ENCODE measurements at places on chromosomes 4 and X.
A peak's percentile ranks its signal among the peaks of the same experiment; 100 is the strongest.

DNA sequence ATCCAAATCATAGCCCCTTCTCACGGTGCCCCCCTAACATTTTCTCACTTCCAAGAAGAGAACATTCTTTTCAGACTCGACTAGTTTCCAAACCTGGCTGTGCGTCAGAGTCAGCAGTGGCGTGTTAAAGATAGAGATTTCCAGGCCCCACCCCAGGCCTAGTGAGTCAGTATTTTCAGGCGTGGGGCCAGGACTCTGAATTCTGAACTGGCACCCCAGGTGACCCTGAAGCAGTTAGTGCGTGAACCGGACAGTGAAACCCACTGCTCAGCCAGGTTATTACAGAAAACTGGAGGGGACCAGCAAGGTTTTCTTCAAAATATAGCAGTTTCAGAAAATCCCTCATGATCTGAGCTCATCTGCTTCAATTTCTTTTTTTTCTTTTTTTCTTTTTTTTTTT, 35.0 kb upstream of the BCOR start:
- no peak for DNase-seq

DNA sequence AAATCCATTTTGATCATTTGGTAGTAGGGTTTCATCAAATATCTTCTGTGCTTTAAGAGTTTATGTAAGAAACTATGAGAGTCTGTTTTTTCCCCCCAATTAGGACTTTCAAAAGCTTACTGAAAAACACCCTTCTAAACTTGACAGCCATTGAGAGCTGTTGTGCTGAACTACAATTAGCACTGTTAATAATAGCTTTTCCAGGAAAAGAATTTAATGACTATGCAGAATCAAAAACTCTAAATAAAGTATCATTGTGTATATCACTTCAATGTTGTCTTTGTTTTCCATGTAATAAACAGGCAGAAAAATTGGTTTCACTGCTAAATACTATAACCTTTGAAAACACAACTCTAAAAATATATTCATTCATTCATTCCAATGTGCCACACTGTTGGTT, 121.4 kb upstream of the PDE5A start:
- DNase-seq: no peak

DNA sequence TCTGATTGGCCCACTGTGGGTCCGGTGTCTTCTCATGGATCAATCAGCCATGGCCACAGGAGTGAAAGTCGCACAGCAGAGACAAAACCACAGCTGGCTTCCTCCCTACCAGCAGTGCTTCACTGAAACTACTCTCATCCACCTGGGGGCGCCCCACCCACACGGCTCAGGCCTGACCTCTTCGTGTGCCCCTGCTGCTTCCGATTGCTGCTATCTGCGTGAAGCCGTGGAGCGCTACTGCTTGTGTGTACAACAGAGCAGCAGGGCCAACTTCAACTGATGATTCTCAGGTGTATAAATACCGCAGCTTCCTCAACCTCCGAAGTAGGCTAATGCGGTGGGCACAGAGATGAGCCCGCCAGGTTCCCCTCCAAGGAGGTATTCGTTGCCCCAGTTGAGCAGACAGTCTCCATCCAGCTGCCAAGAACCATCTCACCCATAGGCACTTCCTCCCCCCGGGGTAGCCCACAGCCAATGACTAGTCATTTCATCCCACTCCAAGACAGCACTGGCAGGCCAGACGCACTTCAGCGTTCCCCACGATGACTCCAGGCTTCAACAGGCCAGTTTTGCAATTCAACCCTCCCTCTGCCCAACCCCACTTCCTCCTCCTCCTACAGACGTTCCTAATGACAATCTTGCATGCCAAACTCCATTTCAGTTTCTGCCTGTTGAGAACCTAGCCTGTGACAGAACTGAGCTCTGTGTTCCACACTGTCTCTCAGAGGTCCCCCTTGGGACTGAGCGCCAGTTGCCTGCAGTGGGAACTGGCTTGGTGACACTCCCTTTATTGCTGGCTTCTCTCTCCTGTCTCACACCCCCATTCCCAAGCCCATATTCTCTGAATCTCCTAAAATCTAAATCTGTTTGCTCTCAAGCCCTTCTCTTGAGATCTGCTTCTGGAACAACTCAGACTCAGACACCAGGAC, 41.3 kb upstream of the ATP6AP2 start:
- peak; percentile 34 for DNase-seq

- DNase-seq: no peak
Measured at GRCh38 chr4:85673540-85673939, 198.6 kb downstream of the ARHGAP24 start.

DNA sequence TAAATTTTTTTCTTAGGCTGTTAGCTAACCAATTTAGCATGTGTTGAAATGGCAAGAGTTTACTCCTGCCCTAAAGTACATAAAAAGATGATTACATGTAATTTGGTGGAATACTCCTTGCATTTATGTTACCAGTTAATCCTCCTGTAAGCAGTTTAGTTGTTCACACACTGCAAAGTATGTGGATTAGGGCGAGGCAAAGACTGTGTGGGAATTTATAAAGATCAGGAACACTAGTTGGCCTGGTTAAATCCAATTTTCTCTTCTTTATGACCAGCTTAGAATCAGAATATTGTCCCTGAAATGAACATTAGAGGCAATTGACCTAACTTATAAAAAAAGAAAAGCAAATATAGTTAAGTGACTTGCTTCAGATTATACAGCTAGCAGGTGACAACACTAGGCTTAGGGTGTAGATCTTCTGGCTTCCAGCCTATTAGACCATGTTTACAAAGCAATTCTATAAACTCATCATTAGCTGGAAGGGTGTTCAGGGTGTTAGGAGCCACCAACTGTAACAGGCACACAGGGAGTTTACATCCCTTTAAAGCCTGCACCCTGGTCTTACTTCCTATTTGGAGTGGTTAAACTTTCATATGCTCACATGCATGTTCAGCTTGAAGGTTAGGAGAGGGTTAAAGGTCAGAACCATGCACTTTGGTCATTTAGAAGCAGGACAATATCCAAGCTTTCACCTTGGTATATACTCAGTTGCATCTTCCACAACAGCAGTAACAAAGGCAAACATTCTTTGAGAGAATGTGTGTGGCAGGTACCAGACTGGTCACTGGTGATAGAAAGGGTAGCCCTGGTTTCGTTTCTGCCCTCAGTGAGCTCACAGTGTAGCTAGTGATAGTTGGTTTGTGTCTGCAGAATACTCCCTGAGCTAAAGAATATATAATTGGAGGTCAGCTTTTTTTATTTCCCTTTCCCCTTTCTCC, 72.6 kb downstream of the GC start:
- no peak for DNase-seq

DNA sequence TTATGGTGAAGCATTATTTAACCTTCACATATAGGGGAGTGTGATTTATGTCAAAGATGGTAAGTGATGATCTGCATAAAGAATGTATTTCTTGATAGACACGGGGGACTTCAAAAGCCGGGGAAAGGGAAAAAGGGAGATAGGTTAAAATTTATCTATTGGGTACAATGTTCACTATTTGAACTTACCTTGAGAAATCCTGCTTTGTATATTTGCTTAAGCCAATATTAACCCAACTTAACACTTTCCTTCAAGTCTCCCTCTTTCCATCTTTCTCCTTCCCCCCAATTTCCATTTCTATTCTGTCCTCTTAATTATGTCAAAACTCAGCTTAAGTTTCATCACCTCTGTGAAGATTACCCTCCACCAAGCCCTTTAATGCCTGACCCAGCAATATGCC, 149.0 kb upstream of the ANK2 start:
- no peak for DNase-seq

GRCh38 chrX:97294041-97294440, 410.3 kb downstream of the RPA4 start:
- no peak for DNase-seq

GRCh38 chrX:97564496-97564895, 680.8 kb downstream of the RPA4 start:
- no peak for DNase-seq

DNA sequence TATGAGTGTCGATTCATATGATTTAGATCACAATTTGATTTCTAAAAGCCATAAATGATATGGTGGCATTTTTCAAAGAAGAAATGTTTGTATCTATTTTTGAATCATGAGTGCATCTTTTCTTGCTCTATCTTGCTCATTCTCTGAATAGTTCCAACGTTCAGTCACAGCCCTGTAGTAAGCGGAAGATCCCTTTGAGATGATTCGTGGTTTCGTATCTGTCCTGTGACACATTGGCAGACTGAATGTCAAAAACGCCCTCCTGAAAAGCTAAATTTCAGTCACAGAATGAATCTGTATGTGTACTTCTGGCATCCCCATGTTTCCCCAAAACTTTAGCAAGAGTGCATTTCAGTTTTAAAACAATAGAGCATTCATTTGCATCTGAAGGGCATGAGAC, 1066.9 kb upstream of the TENM3 start:
- DNase-seq: no peak

GRCh38 chr4:125314676-125315575, at the start of gene FAT4:
FAT4 (plus strand) TSS chr4:125314955; CDS start chr4:125316412, 1,457 bp downstream.
- DNase-seq: peak; percentile 31

- DNase-seq: no peak
Measured at GRCh38 chr4:147326591-147326990, 154.3 kb upstream of the EDNRA start.

DNA sequence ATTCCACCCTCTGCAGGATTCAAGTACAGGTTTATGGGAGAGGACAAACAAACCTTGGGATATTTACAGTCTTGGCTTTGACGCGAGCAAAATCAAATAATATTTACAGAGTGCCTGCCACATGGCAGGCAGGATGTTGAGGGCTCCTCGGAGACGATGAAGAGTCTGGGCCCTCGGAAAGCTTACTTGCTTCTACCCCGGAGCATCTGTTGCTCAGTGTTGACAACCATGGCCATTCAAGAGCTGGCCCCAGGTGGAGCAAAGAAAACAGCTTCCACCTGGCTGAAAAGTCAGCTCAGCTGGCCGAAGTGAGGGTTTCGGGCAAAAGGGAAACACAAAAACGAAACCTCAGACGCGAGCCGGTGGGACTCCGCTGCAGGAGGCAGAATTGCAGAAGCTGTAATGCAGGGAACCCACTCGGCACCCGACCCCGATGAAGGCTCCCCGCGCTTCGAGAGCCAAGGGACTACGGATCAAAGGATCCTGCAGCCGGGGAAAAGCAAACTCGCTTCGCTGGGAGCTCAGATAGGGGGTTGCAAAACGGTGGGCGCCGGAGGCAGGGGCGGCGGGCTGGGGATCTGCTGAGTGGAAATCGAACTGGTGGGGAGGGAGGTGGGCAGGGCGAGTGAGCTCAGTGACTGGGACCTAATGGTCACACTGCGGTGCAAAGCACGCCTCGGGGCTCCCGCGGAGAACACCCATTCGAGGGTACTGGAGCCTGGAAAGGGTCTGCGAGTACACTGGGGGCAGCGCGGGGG, 805 bp downstream of the ATP8A1 start:
- DNase-seq: peak; percentile 17

- no peak for DNase-seq
Measured at GRCh38 chr4:108172231-108172752, 3.6 kb upstream of the LEF1 start.

- DNase-seq: no peak
Measured at GRCh38 chrX:17801431-17801830, 59.7 kb downstream of the RAI2 start.

DNA sequence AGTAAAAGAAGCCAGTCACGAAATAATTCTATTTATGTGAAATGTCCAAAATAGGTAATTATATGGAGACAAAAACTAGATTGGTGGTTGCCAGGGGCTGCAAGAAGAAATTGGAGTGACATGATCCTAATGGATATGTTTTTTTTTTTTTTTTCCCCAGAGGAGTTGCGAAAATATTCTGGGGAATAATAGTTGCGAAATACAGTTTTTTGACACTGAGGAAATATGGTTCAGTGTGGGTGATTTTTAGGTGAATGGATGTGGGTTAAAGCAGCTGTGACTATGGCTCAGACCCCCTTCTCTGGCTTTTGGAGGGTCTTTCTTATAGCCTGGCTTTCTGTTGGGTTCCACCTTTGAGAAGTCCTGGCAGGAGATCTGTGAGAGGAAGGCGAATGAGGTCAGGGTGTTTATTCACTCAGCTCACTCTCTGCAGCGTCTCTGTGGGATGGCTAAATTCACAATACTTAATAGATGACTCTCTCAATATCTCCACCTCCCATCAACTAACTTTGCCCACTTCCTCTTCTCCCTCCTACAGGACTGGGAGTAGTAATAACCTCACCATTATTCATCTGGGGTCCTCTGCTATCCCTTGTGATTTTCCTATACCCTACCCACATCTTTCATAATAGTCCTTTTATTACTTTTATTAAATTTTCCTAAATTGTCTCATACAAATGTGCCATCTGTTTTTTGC, 15.3 kb upstream of the RAB9B start:
- DNase-seq: no peak

- DNase-seq: no peak
Measured at GRCh38 chr4:60296386-60296785, 903.7 kb upstream of the ADGRL3 start.

GRCh38 chr4:31923634-31924033, 1203.5 kb downstream of the PCDH7 start:
- DNase-seq: no peak

DNA sequence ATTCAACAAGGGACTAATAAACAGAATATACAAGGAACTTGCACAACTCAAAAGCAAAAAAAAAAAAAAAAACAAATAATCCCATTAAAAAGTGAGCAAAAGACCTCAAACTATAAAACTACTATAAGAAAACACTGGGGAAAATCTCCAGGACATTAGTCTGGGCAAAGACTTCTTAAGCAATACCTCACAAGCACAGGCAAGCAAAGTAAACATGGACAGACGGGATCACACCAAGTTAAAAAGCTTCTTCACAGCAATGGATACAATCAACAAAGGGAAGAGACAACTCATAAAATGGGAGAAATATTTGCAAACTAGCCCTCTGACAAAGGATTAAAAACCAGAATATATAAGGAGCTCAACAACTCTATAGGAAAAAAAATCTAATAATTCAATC, 17.1 kb upstream of the BMP15 start:
- DNase-seq: no peak

DNA sequence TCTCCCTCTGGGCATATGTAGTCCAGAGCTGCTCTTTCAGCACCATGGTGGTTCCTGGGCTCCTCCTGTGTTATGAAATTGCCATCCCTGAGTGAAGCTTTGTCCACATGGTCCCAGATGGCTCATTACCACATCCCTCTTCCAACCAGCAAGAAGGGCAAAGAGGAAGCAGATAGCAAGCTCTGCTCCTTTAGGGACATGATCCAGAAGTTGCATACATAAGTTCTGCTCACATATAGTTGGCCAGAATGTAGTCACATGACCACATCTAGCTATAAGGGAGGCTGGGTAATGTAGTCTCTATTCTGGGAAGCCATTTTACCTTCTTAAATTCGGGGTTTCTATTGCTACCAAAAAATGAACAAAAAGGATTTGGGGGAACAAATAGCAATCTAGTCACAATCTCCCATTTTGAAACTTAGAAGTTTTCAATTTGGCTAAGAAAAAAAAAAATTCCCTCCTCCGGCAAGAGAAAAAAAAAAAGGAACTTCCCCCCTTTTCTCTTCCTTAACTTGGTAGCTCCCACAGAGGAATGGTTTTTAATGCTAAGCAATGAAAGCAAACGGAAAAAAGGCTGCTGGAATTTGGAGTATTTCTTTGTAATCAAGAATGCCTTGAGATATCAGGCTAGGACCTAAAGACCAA, 88.2 kb upstream of the USP9X start:
- DNase-seq: no peak
